ENCODE measurements at places on chromosomes 13 and 19. TPM values are rescaled to one million over a fixed set of nuclear protein-coding genes. Genes with fewer than 3 reads are reported as not detected.

DNA sequence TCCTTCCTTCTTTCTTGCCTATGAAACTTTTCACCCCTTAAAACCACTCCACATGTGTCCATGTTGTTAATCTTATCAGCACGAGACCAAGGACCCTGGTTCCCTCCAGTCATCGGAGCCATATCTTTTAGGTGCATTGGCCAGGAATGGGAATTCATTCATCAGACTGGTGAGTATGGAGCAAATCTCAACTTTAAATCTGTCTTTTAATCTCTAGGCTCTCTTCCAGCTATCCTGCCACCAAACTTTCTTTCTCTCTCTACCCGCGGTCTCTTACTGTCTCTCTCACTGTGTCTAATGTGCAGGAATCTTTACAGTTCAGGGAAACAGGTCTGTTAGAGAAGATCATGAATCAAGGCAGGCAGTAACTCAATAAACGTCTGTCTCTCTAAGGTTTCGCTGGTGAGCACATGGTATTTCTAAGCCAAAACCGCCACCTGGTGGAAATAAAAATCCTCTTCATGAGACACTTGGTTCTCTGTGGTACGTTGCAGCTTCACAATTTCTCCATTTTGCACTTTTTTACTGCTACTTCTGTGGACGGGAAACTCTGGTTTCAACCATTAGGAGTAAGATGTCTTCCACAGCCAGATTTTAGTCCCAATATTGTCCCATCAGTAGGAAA lies 16.1 kb downstream of the LGALS16 start:
- peak; percentile 42 for DNase-seq

GRCh38 chr13:38086013-38086412 lies 216.4 kb upstream of the TRPC4 start:
- no peak for DNase-seq

OR7A5 gene
- total RNA-seq, result not detected

CCL25 gene
- not detected for total RNA-seq

GRCh38 chr13:99199541-99200431 lies 868 bp upstream of the UBAC2 start:
- DNase-seq, result peak; percentile 30

DNA sequence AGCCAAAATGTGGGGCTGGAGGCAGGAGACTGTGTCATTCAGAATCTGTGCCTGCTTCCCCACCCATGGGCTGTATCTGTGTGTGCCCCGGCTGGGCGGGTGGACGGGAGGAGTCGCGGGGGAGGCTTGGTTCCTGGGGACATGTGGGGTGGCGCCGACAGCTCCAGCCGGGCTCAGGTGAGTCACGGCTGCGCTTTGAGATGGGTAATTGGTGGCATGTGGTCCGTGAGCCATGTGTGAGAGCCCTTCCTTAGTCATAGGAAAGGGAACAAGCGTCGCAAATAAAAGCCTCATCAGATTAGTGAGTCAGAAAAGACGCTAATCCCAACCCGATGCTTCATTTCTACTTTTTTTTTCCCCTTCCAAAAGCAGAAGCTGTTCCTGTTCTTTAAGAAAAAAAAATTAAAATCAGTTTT lies 118.6 kb upstream of the ZNF536 start:
- no peak for DNase-seq

DNA sequence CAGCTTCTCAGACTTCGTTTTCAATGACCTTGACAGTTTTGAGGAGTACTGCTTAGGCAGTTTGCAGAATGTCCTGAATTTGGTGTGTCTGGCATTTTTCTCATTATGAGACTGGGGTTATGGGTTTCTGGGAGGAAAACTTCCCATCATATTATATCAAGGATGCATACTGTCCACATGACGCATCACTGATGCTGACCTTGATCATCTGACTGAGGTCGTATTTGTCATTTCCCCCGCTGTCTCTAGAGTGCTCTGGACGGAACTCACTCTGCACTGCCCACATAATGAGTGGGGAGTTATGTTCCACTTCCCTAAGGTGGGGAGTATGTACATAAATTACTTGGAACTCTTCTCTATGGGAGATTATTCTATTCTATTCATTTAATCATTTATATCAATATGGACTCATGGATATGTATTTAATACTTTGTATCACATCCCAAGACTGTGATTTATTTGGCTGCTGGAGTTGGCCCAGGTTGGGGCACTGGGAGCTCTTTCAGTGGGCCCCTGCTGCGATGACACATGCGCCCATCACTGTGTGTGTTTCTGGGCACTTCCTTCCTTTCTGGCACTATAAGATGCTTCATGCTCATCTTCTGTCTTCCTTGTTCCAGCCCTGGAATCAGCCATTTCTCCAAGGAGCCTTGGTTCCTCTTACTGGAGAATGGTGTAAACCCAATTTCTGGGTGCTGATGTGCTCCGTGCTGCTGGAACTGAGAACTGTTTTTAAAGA lies 138.6 kb downstream of the MIPEP start:
- DNase-seq, result no peak
